Heart left ventricle (tissue), 16 donors: ENCODE measurements at places on chromosomes 3 and 15. TPM values are rescaled to one million over a fixed set of nuclear protein-coding genes. Genes with fewer than 3 reads are reported as not detected.

GRCh38 chr3:72329354-72329753 lies 518.9 kb downstream of the SHQ1 start:
- peak; percentile 68 for DNase-seq

Gene TMEM108
- total RNA-seq, result 0.73 TPM

GRCh38 chr15:74339371-74339770 lies 28.1 kb downstream of the CYP11A1 start:
- DNase-seq, result no peak

GRCh38 chr15:59346951-59347350 lies 25.7 kb downstream of the MYO1E start:
- no peak for DNase-seq

Gene FRMD5
- 110 TPM for total RNA-seq

DNA sequence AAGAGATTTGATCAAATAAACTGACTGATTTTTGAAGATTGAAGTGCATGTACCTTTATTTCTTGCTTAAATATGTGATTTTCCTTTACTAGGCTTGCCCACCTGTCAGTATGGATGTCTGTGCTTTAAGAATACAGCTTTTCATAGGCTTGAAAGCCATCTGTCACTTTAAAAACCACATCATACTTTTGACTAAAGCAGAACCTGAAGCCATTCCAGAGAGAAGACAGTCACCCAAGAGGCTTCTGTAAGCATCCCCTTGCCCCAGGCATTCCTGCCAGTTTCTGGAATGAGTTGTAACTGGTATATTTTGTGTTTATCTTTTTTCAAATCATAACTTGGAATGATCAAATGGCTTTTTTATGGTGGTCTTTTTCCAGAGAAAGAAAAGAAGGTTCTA lies 24.0 kb downstream of the HPS3 start:
- DNase-seq, result no peak

Gene CAV3
- total RNA-seq, result 17.4 TPM

DNA sequence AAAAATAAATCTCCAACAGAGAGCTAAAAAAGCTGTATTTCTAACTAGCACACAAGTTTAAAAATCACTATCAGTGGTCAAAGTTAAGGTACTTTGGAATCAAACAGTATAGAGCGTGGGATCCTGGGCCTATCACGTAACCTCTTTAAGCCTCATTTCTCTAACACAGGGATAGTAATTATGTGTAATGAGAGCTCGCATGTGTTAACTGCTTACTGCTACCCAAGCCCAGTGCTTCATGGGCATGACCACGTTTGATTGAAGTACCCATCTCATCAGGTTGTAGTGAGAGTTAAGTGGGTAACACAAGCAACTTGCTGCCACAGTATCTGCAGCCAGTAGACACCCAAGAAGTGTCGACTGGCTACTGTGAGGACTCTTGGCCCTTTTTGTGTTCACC lies 28.2 kb upstream of the NOX5 start:
- no peak for DNase-seq
